ENCODE measurements at places on chromosomes 7 and 10.

- peak; percentile 67 for DNase-seq
Measured at GRCh38 chr10:114708717-114709335, 50.8 kb upstream of the ABLIM1 start.

GRCh38 chr7:15015545-15016314 lies 113.2 kb upstream of the DGKB start:
- peak; percentile 49 for DNase-seq

DNA sequence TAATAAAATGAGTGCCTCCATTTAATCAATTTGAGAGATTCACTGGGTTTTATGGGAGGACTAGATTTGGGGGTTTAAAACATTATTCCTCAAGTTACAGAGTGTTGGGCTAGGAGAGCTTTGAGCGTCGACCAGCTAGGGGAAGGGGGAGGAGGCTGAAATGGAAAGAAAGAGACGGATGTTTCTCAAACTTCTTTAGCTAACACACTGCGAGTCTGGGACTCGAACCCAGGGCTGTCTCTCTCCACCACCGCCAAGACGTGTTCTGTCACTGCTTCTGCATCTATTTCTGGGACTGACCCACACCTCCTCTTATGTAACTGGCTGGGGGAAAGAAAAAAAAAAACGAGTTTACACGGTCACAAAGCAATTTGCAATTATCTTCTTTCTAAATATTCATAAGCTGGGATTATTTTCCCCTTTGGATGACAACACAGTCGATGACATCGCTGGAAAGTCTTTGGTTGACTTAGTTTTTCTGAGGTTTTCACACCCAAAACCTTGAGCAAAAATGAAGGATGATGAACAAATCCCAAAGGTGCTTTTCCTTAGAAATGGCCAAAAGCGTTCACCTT lies 27.2 kb downstream of the CHST15 start:
- no peak for DNase-seq

- no peak for DNase-seq
Measured at GRCh38 chr10:49602380-49603023, 7.6 kb upstream of the SLC18A3 start.

- no peak for DNase-seq
Measured at GRCh38 chr10:81414038-81414437, 461.0 kb upstream of the NRG3 start.

- no peak for DNase-seq
Measured at GRCh38 chr7:91468256-91468655, 204.0 kb downstream of the FZD1 start.

- no peak for DNase-seq
Measured at GRCh38 chr10:102435529-102436233, 3.3 kb upstream of the CUEDC2 start.

DNA sequence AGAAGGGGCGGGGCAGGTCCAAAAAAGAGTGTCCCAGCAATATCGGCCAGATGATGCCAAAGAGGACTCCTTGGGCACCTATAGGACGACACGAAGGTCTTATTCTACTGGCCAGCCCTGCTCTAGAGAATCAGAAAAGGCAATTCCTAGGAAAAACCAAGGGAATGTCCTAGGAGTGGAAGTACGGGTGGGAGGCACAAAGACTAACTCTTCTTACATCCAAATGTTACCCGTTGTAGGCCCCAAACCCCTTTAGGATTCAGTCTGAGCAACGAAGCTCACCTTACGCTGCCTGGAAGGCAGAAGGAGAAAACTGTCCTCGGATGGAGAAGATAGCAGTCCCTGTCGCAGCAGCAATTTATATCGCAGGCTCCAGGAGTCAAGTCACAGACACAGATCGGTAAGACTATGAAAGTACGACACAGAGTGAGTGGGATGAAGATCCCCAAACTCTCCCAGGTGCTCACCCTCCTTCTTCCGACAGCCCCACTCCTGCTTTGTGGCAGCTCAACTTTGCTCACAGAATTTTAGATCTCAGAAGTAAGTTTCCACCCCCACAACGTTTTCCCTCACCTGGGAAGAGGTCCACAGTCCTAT lies 558 bp downstream of the TCTN3 start:
- DNase-seq = peak; percentile 5

GRCh38 chr7:28136420-28136819 lies 44.2 kb downstream of the JAZF1 start:
- no peak for DNase-seq

GRCh38 chr7:17171427-17171826 lies 127.0 kb upstream of the AHR start:
- DNase-seq = no peak

- DNase-seq = no peak
Measured at GRCh38 chr10:59654007-59654406, 55.6 kb downstream of the SLC16A9 start.

- DNase-seq = no peak
Measured at GRCh38 chr10:98477861-98478260, 31.1 kb upstream of the HPS1 start.

DNA sequence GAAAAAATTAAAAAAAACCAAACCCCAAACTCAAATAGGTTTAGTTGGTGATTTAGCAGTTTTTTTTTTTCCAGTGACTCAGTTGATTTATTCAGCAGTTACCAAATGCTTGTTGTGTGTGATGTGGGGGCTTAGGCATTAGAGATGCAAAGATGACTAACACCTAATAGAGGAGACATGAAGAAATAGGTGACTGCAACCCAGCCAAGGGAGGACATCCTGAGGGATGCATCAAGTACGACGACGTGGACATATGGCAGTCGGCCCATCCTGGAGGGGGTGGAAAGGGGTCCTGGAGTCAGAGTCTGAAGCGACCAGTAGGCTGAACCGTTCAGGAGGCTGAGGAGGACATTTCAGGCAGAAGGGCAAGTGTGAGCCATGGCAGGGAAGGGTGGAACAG lies 35.5 kb downstream of the LRMDA start:
- no peak for DNase-seq

- DNase-seq = no peak
Measured at GRCh38 chr7:150722431-150722931, 6.1 kb downstream of the GIMAP1 start.

DNA sequence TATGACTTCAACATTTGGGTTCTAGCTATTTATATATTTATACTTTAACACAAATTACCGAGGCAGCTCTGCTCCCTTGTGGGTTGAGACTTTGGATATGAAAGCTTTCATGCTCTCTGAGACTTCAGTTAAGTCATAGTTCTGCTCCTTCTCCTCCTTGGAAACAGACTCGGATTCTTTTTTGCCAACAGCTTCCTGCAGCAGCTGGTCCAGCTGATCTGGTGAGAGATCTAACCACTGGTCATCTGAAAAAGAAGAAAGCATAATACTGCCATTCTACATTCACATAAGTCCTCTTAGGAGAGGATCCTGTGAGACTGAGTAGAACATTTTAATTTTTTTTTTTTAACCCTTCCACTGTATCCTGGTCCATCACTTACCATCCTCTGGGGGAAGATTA lies 28.6 kb downstream of the ECD start:
- DNase-seq = no peak

DNA sequence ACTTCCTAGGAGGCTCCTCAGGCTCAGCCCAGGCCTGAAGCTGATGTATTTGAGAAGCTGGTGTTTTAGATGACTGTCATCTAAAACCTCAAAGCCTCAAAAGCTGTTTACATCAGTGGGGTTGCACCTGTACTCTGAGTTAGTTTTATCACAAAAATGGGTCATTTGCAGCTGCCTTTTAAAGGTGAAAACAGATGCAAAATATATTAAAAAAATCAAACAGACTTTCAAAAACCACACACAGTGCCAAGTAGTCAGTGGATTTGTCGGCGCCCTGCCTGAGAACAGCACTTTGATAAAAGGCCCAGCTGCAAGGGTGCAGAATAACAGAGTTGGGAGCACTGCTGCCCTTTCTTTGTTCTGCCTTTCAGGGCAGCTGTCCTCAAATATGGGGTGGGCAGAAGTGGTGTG lies 103.0 kb downstream of the VOPP1 start:
- no peak for DNase-seq

DNA sequence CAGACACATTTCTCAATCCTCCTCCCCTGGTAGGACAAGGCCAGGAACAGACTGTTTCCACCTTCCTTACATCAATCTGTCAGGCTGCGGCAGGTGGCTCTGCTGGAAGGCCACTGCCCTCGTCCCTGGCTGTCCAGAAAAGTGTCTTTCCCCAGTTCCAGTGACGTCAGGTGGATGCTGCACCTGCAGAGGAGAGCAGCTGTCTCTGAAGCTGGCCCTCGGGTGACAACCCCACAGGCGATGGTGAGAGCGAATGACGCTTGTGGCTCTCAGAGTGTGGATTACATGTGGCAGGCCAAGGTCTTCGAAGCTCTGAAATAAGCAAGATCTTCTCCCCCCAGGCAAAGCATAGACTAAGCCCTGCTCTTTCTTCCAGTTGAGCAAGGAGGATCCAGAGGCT lies 146.9 kb upstream of the RET start:
- no peak for DNase-seq

DNA sequence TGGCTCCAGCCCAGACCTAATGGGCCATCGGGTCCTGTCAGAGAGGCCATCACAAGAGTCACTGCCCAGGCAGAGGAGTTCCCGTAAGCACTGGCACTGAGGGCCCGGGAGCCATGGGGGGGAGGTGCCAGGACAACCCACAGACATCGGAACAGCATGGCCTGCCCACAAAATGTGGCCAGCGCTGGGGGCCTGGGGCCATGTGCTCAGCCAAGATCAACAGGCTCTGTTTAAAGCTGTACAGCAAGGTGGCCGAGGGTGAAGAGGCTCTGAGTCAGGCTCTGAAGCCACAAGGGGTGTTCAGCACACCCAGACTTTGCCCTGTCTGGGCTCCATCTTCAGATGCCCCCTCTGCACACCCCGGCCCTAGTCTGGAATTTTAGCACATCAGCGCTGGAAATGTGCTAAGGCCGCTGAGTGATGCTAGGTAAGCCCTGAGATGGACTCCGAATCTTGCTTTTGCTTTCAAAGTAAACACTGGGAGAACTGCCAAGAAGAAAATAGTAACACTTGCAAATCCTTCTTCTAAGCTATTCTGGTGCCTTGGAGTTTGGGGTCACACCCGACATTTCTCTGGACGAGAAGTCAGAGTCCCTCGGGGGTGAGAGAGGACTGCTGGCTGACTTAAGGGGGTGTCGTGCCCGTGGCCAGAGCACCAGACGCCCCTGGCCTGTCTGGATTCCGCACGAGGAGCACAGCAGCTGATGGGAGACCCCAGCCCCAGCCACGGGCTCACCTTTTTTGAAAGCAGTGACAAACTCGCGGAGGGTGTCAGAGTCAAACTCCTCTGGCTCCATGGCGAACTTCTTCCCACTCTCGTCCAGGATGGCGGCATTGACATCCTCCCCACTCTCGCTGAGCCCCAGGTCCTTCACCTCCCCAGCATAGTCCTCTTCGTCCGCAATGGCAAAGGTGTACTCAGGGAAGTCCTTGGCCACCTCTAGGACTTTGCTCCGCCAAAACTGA lies 23.6 kb downstream of the PDIA4 start:
- no peak for DNase-seq

DNA sequence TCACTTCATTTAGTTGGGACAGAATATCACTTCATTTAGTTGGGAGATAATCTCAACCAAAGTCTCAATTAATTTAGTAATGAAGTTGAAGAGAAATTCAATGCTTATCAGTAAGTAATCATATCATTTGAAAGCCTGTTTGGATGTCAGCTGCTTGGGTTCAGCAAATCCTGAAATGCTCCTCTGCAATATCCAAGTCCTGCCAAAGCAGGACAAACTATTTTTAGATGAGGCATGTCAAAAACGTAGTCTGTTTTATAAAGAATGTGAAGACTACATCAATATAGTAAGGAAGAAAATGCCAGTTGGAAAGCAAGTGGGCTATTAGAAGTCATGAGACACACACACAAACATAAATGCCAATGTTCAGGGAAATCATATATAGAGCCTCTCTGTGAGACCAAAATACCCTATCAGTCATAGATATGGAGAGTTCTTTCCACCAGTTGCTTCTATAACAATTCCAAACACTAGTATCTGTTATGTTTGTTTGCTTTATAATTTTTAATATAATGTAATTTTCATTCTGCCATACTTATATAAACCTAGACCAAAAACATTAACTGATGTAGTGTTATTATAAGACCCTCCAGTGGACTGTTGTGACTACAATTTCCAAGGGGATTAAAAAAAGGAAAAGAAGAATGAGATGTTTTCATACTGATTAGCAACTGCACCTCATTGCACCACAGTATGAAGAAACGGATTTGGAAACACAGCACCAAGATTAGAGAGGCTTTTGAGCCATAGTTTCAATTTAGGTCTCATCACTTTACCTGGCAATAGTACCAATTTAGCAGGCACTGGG lies 160.7 kb downstream of the LRRTM3 start:
- DNase-seq = no peak

GRCh38 chr10:1420661-1421362 lies 316.5 kb downstream of the ADARB2 start:
- DNase-seq = no peak

DNA sequence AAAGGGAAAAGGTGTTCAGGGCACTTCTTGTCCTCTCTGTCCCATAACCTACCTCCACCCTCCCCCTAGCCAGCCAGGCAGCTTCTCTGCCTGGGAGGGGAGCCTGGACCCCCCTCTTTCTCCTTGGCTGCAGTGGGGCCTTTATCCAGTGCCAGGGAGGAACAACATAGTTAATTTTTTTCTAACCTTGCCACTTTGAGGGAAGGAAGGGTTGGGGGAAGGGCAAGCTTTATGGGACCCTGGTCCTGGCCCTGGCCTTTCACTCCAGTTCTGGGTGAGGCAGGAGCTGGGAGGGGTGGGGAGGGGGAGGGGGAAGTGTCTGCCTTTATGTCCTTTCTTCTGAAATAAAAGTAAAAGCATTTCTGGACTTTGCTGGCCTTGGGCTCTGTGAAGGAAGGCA lies 4.5 kb downstream of the VGF start:
- no peak for DNase-seq

DNA sequence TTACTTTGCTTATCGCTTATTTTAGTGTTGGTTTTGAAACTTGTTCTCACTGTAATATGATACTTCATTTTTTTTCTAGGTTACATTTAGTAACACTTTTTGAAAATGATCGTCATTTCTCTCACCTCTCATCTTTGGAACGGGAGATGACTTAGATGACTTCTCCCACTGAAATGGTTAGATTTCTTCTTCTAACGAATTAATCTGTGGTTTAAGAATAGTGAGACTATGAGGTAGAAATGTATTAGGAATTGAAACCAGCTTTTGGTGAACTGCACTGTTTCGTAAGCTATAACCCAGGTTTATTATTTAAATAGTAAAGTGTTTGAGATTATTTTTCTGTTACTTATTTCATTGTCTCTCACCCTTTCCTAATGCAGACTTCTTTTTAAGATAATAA lies 93.7 kb downstream of the PRR15 start:
- DNase-seq = no peak

DNA sequence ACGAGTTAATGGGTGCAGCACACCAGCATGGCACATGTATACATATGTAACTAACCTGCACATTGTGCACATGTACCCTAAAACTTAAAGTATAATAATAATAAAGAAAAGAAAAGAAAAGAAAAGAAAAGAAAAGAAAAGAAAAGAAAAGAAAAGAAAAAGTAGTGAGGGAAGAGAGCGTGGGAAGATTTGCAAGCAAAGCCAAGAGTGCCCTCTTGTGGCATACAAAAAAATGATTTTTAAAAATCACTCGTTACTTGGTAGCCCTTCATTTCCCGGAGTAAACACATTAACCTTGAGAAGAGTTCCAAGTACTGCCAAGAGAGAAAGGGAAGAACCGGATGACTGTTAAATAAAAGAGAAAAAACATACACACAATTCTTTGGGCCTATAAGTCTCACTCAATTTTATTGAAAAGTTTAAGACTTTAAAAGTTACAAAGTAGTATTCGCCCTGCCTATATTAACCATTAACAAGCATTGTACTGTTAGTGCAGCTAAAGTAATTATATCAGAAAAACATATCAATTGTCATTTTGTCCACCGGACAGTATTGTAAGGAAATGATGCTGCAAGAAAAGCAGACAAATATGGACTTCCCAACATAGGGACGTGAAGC lies 6.2 kb upstream of the CH25H start:
- DNase-seq = no peak

Measured in HS-5 (cell line).